Caki2 (cell line): ENCODE measurements at places on chromosomes 12 and 14. TPM values are rescaled to one million over a fixed set of nuclear protein-coding genes. Genes with fewer than 3 reads are reported as not detected.

The OR4E2 gene
- not detected in 2 replicates for total RNA-seq

The GDF3 gene
- total RNA-seq: not detected in 2 replicates

- DNase-seq: peak; percentile 72
Observed at GRCh38 chr14:23237772-23238594, at the start of gene RNF212B. RNF212B (plus strand) TSS chr14:23237936; CDS start chr14:23240346, 2,410 bp downstream.

The ARHGAP9 gene
- total RNA-seq: not detected in 2 replicates

DNA sequence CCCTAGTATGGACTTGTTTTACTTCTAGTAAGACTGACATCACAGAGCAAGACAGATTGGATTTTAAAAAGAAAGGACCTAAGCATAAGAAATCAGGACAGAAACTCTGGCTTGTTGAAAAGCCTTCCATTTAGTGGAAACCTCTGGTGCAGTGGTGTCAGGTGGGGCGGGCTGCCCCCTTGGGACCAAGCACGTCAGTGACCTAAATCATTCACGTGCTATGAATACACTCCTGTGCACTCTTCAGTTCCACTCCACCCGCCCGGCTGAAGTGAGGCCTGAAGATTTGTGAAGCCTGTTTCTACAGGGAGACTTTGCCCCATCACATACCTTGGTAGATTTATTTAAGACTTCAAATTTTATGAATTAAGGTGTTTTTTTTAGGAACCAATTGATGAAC lies 58.2 kb upstream of the STRN3 start:
- no peak for DNase-seq

The ARMH4 gene
- total RNA-seq: 0.10 and 0.35 TPM in 2 replicates

GRCh38 chr14:102508774-102509745 lies 516 bp downstream of the ANKRD9 start:
- no peak for DNase-seq

DNA sequence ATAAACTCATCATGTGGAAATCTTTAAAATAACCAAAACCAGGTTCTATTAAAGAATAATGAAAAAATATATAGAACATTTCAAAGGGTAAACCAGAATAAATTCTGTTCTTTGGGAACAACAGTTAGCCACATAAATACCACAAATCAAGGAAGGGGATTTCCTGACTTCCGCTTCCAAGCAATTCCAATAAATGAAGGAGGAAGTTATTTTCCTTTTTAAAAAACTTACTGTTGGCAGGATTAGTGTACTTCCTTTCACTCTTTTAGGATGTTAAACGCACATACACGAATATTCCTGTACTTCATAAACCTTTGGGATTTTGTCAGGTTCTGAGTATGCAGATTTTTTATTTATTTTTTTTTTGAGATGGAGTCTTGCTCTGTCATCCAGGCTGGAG lies 13.7 kb upstream of the LIMA1 start:
- DNase-seq: no peak

The TMEM117 gene
- 12.0 and 16.7 TPM in 2 replicates for total RNA-seq

DNA sequence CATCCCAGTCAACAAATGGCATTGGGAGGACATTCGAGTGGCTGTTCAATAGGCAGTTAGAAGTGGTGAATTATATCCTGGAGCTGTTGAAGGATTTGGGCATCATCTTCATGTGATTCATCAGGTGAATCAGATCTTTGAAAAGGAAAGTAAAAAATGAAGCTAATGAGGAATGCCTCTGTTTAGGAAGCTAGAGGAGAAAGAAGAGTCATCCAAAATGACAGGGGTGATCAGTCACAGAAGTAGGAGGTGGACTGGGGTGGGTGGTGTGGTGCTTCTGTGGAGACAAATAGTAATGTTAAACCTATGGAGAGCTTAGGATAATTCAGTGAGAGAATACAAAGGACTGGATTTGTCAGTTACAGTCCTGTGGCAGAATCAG lies 32.7 kb downstream of the DIP2B start:
- peak; percentile 80 for DNase-seq

- DNase-seq: peak; percentile 3
Observed at GRCh38 chr12:92467886-92468285, 234.9 kb upstream of the PLEKHG7 start.

DNA sequence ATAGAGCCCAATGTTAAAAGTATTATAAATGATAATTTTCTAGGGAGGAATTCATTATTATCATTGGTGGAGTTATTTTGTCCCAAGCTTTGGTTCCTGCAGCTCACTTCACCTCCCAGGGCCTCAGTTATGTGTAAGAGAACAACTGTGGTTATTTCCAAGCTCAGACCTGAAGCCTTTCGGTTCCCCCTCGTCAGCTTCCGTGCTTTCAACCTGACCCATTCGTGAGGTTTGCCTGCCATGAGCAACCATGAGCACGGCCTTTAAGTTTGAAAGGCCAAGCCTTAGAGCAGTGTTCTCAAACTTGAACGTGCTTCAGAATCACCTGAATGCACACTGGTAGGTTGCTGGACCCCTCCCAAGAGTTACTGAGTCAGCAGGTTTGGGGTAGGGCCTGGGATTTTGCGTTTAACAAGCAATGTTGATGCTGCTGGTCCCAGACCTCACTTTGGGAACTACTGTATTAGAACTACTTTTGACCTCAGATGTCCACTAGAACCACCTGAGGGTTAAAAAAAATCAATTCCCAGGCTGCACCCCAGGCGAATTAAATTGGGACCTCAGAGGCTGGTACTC lies 133.0 kb upstream of the PRMT8 start:
- no peak for DNase-seq

The NEUROD4 gene
- not detected in 2 replicates for total RNA-seq

The ASPG gene
- total RNA-seq: not detected in 2 replicates

DNA sequence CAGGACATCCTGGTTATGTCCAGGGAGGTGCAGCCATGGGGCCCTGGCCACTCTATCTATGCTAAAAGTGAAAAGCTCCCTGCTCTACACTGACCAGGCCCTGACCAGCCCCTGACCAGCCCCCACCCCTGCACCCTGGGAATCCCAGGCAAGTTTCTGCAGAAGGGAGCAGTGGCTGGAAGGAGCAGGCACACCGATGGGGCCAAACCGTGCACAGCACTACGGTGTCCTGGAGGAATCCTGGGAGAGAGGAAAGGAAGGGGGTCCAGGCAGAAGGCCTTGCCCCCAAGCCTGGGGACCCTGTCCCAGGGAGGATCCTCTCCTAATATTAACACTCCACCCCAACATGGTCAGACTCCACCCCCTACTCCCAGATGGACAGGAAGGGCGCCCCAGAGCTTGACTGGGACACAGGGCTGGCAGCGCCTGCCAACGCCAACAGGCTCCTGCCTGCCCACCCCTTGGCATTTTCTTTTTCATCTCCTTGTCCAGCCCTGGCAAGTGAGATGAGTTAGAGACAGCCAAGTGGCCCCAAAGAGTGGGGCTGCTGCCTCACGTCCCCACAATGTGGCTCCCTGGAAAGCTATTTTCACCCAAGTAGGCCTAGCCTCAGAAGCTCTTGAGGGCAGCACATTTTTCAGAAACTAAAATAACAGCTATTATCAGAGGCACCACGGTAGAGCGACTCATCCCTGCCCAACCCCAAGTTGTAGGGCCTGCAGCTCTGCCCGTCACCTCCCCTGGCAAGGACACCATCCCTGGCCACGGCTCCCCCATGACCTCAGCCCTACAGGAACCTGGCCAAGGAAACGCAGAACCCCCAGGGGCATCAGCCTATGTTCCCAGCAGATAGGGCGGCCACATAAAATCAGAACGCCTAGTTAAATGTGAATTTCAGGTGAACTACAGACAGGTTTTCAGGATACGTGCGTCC lies 82.6 kb downstream of the SCARB1 start:
- no peak for DNase-seq

GRCh38 chr12:12439636-12440035 lies 82.8 kb downstream of the BORCS5 start:
- no peak for DNase-seq

The CIROP gene
- not detected in 2 replicates for total RNA-seq

GRCh38 chr12:11927286-11927935 lies 143.3 kb upstream of the BCL2L14 start:
- DNase-seq: no peak

DNA sequence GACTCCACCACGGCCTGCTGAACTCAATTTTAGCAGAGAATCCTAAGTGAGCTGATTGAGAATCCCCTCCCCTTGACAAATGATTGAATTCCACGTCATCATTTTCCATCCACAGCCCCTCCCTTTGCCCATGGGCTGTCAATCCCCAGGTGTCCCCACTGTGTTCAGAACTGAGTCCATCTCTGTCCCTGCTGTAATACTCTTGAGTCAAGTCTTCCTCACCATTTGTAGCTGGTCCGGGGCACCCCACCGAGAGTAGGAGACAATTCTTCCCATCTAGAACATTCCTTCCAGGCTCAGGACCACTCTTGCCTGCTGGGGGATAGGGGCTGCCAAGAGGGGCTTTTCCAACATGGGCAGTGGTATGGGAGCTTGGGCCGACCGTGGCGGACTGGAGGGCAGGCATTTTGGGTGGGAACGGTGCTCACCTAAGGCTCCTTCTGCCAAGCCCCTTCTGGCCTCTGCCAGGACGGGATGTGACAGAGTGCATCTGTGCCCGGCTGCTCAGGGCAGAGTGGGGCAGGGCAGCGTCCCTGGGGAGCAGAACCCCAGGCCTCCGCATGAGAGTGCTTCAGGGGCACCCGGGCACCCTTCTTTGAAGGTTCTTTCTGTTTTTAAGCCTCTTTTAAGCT lies 218.1 kb upstream of the RTL1 start:
- no peak for DNase-seq

- peak; percentile 90 for DNase-seq
Observed at GRCh38 chr12:5379749-5380496, 52.0 kb upstream of the NTF3 start.

The CACNA1C gene
- 0.32 and 1.2 TPM in 2 replicates for total RNA-seq

GRCh38 chr12:115362339-115362976 lies 678.5 kb upstream of the TBX3 start:
- no peak for DNase-seq

DNA sequence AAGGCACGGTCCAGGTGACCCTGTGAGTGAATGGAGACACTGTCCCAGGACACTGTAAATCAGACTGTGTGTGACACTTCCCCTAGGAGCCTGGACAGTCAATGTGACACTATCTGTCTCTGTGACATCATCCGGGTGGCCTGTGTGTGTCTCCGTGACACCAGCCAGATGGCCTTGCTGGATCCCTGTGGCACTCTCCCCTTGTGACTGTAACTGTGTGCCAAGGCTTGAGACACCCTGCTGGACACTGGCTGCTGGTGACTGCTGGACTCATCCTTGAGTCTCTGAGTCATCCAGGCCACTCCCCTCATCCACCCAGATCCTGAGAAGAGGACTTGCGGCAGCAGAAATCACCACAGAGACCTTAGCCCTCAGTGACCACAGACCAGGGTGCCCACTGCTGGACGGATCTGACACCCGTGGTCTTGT lies 51.6 kb downstream of the MVK start:
- peak; percentile 7 for DNase-seq

The ZC2HC1C gene
- 6.5 and 15.6 TPM in 2 replicates for total RNA-seq

DNA sequence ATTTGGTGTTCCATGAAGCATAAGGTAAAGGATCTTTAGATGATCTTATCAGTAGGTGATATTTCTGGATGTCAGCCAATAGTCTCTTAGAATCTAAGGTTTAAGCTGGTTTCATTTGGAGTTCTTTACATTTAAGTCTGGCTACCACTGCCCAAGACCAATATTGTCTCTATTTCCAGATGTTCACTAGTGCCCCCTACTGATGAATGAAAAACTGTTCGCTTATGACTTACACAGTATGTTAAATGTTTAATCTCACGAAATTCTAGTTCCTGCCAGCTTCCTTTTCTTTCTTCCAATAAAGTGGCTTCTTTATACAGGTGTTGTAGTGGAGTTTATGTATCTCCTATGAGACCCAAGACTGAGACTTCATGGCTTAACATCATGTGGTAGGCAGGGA lies 31.8 kb upstream of the MIS18BP1 start:
- DNase-seq: no peak

The BEGAIN gene
- total RNA-seq: 0.24 TPM in 1 of 2 replicates, not detected in the other

DNA sequence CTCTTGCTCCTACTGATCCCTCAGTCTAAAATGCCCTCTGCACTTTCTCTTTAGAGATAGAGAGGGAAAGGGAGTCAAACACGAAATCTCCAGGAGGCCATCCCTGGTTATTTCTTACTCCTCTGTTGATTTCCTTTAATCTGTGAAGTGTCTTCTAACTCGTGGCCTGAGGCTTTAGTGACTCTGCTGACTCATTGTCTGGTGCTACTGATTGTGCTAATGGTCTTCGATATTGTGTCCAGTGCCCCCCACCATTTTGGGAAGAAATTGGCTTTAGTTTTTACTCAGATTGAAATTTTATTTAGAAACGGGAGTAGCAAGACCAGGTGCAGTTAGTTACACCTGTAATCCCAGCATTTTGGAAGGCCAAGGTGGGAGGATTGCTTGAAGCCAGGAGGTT lies 839 bp downstream of the CLEC9A start:
- DNase-seq: no peak

GRCh38 chr14:28577711-28578131 lies 188.9 kb upstream of the FOXG1 start:
- no peak for DNase-seq

The CDH24 gene
- 7.6 and 9.5 TPM in 2 replicates for total RNA-seq

GRCh38 chr14:87785897-87786296 lies 207.1 kb downstream of the GALC start:
- no peak for DNase-seq

DNA sequence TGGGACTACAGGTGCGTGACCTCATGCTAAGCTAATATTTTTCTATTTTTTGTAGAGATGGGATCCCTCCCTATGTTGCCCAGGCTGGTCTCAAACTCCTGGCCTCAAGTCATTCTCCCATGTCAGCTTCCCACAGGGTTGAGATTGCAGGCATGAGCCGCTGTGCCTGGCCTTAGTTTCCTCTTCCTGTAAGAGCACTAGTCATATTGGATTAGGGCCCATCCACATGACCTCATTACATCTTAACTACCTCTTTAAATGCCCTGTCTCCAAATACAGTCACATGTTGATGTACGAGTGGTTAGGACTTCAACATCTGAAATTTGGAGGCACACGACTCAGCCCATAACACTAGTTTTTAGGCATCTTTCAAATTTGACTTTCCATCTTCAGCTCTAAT lies 72.2 kb upstream of the RASSF3 start:
- DNase-seq: no peak

The SDR9C7 gene
- not detected in 2 replicates for total RNA-seq
